ENCODE measurements at places on chromosomes 12 and 14.

- DNase-seq = no peak
Observed at GRCh38 chr12:31106101-31106803, 32.6 kb downstream of the DDX11 start.

DNA sequence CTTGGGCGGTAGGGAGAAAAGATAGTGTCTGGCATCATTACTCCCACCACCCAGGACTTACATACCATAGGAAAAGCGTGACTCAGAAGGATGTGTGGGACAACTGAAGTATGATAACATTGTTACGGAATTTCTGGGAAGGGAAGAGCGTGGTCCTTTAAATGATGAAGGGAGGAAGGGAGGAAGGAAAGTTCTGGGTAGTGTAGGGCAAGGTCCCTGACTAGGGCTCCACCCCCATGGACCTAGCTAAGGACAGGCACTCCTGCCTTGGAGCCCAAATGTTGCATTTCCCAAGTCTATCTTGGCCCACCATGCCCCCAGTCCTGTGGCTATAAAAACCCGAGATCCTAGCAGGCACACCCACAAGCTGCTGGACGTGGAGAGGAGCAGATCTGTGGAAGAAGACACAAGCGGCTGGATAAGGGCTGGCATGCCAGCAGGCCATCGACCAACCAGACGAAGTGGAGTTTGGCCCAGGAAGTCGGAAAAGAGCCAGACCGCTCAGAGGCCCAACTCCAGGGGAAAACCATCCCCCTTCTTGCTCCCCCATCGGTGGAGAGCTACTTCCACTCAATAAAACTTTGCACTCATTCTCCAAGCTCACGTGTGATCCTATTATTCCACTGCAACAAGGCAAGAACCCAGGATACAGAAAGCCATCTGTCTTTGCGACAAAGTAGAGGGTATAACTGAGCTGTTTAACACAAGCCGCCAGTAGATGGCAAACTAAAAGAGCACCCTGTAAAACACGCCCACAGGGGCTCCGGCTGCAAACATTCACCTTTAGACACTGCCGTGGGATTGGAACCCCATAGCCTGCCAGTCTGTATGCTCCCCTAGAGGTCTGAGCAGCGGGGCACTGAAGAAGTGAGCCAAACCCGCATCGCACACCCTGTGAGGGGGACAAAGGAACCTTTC, 23.0 kb upstream of the RAB21 start:
- no peak for DNase-seq

DNA sequence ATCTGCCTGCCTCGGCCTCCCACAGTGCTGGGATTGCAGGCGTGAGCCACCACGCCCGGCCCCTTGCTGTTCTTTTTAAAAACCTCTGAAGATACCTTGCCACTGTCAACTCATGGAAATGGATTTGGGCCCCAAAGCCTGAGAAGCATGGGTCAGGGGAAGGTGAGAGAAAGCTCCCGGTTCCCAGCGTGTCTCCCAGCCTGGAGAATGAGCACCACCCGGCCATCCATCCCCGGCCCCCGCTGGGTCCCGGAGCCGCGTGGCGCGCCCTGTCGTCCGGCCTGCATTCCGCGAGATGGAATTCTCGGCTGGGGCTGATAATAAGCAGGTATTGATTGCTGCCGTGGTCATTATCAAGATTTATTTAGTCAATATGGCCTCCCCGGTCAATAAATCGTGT, 126.5 kb upstream of the MYL2 start:
- DNase-seq = no peak

DNA sequence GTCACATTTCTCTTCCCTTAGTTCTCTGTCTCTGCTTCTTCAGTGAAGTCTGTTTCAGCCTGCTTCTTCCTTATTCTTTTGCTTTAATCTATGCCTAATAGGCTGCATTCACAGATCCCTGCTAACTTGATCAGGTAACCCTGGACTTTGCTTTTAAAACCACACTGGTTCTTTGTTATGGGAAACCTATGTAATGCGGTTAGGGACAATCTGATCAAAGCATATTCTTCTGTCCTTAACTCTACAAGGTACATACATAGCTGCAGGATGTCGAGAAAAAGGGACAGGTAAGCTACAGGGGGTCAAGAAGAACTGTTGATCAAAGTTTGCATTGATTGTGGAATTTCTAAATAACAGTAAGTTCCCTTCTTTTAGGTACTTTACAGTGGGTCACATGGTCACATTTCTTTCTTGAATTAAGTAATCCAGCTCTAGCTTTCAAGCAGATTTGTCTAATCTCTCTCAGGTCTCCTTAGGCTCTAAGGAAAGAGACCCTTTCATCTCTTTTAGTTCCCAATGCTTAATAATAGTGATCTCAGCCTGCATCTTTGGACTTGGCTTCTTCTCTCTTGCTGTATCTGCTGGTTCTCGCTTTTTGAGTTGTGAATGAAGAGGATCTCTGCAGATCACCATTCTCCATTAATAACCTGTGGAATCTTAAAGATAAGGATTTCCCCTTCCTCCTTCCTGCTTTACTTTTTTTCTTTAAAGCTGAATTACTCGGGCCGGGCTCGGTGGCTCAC, 3.8 kb downstream of the COPZ1 start:
- no peak for DNase-seq

DNA sequence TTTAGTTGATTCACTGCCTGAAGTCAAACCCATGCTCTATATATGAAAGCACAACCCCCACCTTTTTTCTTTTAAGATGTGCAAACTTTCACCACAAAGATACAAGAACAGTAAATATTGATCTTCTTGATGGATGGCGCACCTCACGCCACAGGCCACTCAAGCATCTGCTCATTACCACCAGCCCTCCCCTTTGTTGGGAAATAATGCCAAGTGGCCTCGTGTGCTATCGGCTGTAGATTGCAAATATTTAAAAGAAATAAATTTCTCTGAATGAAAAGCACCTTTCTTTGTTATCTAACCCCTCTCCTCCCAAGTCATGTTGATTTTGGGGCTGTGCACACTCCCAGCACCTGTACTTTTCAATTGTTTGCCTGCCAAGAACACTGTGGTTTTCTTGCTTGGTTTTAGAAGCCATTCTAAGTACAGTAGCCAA, 122.7 kb downstream of the C12orf42 start:
- DNase-seq = no peak

DNA sequence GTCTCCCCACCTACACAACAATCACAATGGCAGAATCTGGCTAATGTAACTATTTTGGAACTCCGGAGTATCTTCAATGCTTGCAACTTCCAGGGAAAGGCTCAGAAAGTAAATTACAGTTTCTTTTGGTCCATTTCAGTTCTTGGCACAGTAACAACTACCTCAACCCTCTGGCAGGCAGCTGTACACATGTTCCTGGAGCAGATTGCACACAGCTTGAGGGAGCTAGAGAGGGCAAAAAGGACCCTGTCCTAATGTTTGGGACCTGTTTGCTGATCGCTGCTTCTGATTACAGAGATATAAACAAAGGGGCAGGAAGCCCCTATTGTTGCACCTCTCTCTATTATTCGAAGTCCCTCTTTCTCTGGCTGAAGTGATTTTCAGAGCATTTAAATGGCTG, 35.2 kb upstream of the SLC38A1 start:
- no peak for DNase-seq

GRCh38 chr14:57291692-57292647, 23.2 kb downstream of the AP5M1 start:
- DNase-seq = no peak

DNA sequence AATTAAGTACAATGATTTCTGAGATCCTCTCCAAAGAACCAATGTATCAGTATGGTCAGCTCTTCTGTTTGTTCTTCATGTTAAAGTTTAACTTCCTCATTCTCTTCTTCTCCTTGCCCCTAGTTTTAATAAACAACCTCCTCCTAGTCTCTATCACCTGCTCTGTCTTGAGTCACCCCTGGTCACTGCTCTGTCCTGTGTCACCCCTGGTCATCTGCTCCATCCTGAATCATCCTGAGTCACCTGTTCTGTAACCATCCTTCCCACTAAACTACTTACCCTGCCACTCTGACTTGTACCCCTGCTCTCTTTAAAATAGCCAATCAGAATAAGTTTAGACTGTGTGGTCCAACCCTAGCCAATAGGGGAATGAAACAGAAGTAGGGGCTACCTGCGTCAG, 100.5 kb downstream of the ALG10B start:
- no peak for DNase-seq

GRCh38 chr14:31387091-31387490, 33.3 kb downstream of the HEATR5A start:
- DNase-seq = no peak

DNA sequence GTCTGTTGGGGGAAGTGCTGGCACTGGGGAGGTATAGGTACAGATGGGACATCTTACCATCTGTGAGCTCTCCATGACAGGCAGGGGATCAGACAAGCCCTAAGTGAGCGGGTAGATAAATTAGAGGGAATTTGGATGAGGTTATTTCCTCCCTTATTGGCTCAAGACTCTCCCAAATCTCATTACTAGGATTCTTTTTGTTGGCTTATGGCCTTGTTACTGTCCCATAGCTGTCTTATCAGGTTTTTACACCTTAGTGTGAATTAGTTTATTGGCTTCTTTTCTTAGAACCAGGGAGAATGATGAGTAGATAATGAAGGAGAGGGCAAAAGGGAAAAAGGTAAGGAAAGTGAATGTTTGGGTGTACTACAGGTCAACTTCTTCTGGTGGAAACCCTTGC, 191.1 kb upstream of the PRICKLE1 start:
- DNase-seq = no peak

- DNase-seq = no peak
Observed at GRCh38 chr14:101854366-101854765, 92.9 kb downstream of the PPP2R5C start.

GRCh38 chr14:78959674-78960264, 789.6 kb downstream of the NRXN3 start:
- peak; percentile 38 for DNase-seq

- no peak for DNase-seq
Observed at GRCh38 chr12:89571491-89572195, 45.8 kb upstream of the POC1B start.

- no peak for DNase-seq
Observed at GRCh38 chr12:123608182-123608581, 6.3 kb downstream of the DDX55 start.

DNA sequence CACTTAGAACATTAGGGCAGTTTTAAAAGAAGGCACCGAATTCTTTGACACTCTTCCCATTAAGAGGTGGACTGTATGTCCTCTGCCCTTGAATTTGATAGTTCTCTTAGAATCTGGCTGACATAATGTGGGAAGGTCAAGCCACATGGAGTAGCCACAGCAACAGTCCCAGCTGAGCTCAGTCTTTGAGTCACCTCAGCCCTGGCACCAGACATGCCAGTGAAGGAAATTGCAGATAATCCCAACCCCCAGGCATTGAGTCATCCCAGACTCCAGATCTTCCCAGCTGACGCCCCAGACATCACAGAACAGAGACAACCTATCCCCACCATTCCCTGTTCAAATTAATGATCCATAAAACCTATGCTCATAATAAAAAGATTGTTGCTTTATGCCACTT, 83.4 kb downstream of the GTF2A1 start:
- no peak for DNase-seq

- DNase-seq = no peak
Observed at GRCh38 chr12:130689408-130690405, 26.4 kb downstream of the RIMBP2 start.

DNA sequence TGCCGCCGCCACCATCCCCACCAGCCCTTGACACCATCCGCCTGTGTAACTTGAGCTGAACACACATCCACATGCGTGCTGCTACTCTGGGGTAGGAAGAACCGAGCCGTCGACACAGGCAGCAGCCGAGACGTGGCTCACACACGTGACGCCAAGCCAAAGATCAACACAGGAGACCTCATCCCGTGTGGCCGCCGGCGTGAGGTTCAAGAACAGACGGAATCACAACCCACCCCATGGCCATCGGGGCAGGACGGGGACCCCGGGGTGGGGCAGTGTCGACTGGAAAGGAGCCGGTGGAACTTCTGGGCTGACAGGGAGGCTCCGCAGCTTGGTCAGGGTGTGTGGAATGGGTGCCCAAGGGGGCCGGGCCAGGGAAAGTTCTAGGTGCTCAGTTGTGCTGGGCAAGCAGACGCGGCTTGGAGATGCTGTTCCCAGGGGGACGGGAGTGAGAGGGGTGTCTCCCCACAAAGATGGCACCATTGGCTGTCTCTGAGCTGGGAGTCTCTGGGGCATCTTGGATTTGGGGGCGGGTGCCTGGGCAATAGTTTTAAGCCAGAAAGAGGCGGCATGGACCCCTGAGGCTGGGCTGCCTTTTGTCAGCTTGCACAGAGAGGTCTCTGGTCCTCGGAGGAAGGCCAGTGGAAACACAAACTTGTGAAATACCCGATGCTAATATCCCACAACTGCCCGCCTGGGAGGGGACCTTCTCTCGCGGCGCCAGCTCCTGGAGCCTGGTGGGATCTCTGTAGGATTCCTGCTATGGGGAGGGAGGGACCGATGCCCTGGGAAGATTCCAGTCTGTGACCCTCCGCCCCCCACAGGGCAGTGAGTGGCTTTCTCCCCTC, 41.8 kb downstream of the GALNT9 start:
- no peak for DNase-seq
